ENCODE measurements at places on chromosomes 2 and 18.

DNA sequence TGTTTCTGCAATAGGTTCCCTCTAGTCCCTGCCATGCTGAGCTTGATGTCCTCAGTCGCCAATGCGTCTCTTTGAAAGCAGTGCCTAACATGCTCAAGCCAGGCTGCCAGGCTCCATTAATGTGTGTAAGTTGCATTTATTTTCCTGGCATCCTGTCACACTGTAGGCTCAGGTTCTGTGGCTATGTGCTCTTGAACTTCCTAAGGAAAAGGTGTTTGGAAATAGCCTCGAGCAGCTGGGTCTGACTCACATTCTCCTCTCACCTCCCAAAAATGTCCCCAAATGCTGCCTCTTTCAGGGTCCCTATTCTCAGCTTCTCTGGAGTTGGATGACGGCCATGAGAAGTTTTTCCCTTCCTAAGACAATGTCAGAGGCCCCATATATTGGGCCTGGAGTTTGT, 58.0 kb upstream of the SLC14A2 start:
- no peak for DNase-seq

GRCh38 chr2:69169655-69170389, 156.8 kb downstream of the ANTXR1 start:
- DNase-seq: no peak

GRCh38 chr18:34893239-34893638, 148.0 kb upstream of the MAPRE2 start:
- DNase-seq: no peak

DNA sequence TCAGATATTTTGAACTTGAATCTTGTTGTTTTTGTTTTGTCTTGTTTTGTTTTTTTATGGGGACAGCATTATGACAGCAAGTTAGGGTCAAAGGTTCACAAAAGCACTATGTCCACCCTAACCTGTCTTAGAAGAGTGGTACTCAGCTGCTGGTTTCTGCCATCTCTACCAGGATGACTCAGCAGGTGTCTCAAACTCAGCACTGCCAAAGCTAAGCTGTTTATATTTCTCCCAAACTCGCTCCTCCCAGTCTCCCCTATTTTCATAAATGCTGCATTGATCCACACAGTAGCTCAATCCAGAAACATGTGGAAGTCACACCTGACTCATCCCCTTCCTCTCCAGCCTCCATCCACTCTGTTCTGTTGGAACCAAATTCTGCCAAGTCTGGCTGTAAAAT, 134.9 kb downstream of the ZBTB7C start:
- no peak for DNase-seq

- no peak for DNase-seq
These were observed 27.5 kb downstream of the TSHZ1 start for GRCh38 chr18:75238100-75238499.

DNA sequence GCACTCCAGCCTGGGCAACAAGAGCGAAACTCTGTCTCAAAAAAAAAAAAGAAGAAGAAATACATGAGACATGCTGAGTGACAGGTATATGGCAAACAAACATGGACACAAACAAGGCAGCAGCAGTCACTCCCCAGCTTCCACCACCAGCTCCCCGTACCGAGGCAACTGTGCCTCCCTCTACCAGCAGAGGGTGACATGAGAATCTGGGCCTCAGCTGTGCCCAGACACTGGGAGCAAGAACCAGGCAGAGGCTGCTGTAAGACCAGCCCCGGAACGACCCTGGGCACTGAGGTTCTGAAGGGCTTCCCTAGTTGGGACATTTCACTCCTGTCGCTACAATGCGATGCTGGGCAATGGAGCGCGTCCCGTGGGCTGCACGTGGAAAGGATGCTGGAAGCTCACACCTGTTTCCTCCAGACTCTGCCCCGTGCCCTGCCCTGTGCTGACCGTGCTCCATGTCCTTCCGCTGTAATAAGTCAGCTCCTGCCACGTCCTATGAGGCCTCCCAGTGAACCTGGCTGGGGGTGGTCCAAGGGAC, 37.1 kb downstream of the BOK start:
- DNase-seq: no peak

- no peak for DNase-seq
These were observed 21.5 kb downstream of the NAB1 start for GRCh38 chr2:190670182-190670946.

- DNase-seq: no peak
These were observed 120.1 kb downstream of the HIBCH start for GRCh38 chr2:190199530-190199929.

GRCh38 chr2:72678024-72678423, 147.8 kb downstream of the EXOC6B start:
- DNase-seq: no peak

DNA sequence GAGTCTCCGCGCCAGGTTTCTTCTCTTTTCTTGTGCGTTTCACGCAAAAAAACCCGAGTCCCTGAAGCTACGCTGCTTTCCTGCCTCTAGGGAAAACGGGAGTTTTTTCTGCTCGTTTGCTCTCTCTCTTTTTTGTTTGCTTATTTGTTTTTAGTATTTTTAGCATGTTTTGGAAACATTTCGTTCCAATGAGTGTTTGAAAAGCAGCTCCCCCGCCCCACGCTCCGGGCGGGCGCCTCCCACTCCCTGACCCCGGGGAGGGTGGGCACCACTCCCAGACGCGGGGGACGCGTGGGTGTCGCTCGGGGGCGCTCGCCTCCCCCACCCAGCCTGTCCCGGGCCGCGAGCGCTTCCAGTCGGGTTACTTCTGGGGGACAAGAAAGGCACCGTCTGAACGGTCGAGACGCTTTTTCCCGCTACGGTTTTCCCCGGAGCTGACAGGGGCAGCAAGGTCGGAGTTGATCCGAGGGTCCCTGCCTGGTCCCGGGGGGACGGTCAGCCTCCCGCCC, 446 bp upstream of the EFHD1 start:
- no peak for DNase-seq

DNA sequence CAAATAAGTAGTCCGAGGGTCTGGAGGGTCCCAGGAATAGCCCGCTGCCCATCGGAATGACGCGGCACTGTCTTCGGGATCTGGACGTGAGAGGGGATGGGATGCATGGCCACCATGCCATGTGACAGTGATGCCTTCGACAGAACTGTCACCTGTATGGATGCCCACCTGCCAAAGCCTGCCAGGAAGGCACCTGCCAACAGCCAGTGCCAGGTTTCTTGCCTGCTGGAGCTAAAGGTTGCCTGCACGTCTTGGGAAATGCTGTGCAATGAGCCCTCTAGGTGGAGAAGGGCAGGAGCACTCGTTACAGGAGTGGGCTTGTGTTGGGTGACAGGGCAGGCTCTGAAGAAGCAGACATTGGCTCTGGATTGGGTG, 20.5 kb downstream of the GPR35 start:
- DNase-seq: no peak
